Muscle of arm (tissue), 14 donors: ENCODE measurements at places on chromosomes 12 and 14. TPM values are rescaled to one million over a fixed set of nuclear protein-coding genes. Genes with fewer than 3 reads are reported as not detected.

GRCh38 chr12:31620311-31620710, 29.4 kb upstream of the DENND5B start:
- no peak for DNase-seq

- DNase-seq: no peak
Measured at GRCh38 chr12:20125276-20125798, 243.0 kb upstream of the PDE3A start.

- no peak for DNase-seq
Measured at GRCh38 chr12:59298296-59298695, 297.5 kb upstream of the SLC16A7 start.

DNA sequence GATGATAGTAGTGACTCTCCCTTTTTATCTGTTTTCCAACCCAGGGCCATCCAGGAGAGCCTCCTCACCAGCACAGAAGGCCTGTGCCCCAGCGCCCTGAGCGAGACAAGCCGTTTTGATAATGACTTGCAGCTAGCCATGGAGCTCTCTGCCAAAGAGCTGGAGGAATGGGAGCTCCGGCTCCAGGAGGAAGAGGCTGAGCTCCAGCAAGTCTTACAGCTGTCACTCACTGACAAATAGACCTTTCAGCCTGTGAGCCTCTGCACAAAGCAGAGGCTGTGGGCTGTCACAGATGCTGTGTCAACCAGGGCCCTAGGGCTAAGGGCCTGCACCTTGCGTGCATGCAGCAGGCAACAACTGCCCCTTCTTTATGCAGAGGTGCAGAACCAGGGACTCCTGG, 11.0 kb downstream of the C12orf76 start:
- DNase-seq: no peak

- DNase-seq: no peak
Measured at GRCh38 chr12:111887926-111888745, 46.1 kb downstream of the MAPKAPK5 start.

DNA sequence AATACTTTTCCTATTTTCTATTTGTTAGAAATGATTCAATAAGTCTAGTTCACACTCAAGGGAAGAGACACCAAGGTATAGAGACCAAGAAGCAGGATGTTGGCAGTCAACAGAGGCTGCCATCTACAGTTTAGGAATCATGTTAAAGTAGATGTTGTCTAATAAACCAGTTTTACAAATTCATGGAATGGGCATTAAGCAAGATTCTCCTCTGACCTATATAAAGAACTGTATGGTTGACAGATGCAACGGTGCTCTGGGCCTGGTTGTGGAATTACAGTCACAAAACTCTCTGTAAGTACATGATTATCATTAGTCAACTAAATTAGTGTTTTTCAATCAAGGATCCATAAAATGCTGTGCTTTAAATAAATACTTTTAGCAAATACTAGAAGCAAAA, 475.1 kb downstream of the NAV3 start:
- DNase-seq: no peak

- no peak for DNase-seq
Measured at GRCh38 chr12:8681129-8681884, 16.5 kb upstream of the RIMKLB start.

DNA sequence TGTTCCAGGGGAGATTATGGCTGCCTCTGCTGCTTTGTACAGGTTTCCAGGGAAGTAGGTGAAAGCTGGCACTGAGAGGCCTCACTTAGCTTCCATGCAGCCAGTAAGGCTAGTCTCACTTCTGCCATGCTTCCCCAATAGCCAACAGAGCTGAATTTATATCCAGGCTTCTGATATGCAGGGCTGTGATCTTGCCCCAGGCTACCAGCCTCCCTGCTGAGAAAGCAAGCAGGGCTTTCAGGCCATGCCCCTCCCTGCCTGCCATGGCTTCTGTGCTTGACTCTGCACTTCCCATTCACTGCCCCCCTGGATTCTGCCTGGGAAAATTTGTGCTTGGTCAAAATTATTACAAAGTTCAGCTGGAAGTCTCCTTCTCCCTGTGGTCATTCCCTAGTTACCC, 302.1 kb upstream of the FBXO33 start:
- DNase-seq: no peak

KLRC2 gene
- not detected for polyA plus RNA-seq

RNASE1 gene
- 152 TPM for polyA plus RNA-seq
